ENCODE measurements at places on chromosomes 11 and 22.

- DNase-seq, result peak; percentile 52
Measured at GRCh38 chr22:43110927-43111623, 525 bp downstream of the BIK start.

DNA sequence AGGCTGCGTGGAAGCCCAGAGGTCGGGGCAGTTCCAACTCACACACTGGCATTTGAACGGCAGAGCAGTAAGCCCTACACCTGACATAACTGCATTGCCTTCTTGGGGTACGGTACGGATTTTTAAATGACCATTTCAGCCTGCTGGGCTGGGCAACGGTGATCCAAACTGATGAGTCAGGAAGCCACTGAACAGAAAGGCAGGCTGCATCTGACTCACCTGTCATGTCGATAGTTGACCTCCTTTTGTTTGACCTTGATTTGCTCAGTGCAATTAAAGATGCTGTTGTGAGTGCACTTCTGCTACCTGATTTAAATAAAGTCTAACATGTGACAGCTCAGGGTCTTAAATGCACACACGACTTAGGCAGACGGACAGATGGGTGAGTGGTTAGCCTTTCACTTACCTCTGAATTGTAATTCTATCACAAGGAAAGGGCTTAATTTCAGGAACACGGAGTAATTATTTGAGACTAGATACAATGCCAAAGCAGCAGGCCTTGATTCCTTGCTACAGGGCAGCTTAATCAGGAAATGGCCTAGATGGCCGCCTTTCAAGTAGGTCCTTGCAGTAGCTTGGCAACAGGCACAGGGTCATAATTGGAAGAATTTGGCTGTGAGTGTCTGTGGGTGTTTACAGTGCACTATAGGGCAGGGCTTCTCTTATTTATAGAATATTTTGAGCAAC is 52.2 kb downstream of the BMAL1 start:
- DNase-seq, result no peak

- no peak for DNase-seq
Measured at GRCh38 chr11:65438257-65439151, 15.9 kb downstream of the NEAT1 start.

DNA sequence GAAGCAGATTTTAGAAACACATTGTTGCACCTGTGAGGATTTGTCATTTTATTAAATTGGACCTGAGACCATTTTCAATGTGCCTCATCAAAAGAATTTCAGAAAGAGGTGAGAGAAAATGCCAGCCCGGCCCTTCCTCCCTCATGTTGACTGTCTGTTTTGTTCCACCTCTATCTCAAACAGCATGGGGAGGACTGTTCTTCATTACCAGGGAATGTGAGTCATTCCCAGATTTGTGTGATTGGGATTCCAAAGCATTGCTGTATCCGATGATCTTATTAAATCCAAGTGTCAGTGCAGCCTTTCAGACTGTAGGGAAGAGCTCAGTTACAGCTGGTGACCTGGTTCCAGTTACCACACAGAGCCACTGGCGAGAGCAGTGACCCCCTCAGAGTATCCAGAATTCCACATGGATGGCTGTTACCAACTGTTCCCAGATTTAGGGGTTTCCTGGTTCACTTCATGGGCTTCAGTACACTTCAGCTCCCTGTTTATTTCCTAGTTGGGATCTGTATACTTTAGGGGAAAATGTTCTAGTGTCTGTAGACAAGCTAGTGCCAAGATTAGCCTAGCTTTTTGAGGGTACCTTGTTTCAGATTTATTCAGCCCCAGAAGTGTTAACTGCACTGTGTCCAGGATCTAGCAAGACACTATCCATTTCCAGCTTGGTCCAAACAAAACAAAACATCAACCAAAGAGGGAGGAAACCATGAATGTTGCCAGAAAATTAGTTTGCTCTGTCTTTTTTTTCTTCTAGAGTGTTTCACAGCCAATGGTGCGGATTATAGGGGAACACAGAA is 20.9 kb downstream of the KREMEN1 start:
- DNase-seq, result no peak

All from stimulated activated CD4-positive, alpha-beta T cell treated with anti-CD3 and anti-CD28 coated beads, Interleukin-15, amount 100 ng/mL, for 24 hours (primary cell).